ENCODE measurements at places on chromosomes 11 and 22.

DNA sequence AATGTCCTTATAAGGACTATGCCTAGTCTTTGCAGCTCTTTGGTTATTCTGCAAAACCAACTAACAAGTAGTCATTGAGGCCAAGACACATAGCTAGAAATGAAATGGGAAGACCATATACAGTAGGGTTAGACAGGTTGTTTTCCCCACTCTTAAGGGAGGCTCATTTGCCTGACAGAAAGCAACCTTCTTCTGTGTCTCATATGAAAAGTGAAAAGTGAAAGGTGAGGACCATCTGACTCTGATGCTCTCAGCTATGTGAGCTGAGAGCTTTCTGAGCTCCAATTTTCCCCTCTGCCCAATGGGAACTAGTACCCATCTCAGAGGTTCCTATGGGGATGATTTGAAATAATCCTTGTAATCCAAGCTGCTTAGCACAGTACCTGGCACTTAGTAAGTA, 142.0 kb upstream of the BDNF start:
- no peak for DNase-seq

- DNase-seq, result no peak
These were observed 5.0 kb upstream of the UBQLNL start for GRCh38 chr11:5521540-5521939.

DNA sequence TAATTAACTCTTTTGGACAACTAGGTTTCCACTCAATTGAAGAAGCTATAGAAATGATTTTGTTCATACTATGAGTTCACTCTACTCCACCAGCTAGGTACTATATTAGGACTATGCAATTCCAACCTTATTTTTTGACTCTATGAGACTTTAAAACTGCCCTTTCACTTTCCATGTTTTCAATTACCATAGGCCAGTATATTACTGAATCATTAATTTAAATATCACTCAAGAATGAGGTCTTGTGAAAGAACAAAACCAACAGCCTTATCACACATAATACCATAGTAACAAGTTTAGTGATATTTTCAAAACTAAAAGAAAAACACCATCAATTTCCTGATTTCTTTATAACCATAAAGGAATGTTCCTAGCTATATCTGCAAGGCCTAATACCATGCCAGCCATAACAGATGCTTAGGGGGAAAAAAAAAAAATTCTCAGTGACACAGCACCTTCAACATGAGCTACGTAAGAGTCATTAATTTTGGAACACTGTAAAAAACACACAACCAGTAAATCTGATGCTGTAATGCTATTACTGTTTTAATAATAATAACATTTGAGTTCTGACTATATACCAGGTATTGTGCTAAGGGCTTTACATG, 6.1 kb downstream of the DCUN1D5 start:
- DNase-seq, result no peak

DNA sequence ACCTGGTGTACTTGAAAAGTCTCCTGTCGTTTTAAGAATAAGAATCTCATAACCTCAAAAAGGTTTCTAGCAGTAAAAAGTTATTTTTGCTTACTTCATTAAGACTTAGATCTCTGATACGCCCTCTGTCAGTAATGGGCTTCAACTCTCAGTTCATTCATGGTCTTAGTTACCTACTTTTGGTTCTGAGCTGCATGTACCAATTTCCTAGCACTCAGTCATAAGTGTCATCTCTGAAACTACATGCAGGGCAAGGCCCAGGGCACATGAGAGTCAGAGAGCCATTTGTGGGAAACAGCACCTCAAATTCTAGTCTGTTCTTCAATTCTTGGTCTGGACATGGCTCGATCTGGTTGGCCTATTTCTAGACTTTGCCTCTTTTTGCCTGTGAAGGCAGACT, 838.4 kb downstream of the FAM181B start:
- no peak for DNase-seq

DNA sequence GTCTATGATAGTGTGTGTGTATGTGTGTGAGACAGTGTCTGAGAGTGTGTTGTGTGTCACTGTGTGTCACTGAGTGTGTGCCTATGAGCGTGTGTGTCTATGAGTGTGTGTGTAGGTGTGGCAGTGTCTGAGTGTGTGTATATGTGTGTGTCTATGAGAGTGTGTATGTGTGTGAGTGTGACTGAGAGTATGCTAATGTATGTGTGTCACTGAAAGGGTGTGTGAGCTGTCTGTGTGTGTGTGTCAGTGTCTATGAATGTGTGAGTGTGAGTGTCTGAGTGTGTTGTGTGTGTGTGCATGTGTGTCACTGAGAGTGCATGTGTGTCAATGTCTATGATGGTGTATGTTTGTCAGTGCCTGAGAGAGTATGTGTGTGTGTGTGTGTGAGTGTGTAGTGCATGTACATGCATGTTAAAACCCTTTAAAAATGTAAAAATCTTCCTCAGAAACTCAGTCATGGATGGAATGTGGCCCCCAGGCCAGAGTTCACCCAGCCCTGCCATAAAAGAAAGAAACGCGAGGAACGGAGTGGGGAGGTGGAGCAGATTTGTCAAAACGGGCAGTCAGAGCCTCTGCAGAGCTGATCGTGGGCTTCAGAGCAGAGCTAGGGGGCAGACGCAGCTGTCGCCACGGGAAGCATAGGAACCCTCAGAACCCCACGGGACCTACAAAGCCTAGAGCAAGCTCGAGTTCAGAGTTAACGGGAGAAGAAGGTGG, 218.8 kb downstream of the CTTN start:
- DNase-seq, result no peak

GRCh38 chr11:73893041-73893440, 16.2 kb downstream of the PAAF1 start:
- no peak for DNase-seq

GRCh38 chr11:105219269-105219668, 79.7 kb upstream of the CARD18 start:
- no peak for DNase-seq

GRCh38 chr11:73991471-73992006, 8.9 kb upstream of the UCP2 start:
- no peak for DNase-seq

DNA sequence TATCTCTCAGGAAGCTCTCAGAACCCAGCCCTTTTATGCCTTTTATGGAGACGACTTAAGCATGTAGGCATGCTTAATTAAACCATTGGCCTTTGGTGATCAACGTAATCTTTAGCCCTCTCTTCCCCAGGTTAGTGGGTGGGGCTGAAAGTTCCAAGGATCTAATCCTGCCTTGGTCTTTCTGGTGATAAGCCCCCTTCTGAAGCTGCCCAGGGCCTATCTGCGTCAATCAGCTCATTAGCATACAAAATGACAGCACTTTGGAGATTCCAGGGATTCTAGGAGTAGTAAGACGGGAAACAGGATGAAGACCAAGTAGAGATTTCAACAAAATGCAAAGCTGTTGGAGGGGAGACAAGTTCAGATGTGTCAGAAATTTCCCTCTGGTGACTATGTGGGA, 3.1 kb downstream of the FAM118A start:
- no peak for DNase-seq

GRCh38 chr11:8608652-8609051, 14.6 kb upstream of the STK33 start:
- no peak for DNase-seq

DNA sequence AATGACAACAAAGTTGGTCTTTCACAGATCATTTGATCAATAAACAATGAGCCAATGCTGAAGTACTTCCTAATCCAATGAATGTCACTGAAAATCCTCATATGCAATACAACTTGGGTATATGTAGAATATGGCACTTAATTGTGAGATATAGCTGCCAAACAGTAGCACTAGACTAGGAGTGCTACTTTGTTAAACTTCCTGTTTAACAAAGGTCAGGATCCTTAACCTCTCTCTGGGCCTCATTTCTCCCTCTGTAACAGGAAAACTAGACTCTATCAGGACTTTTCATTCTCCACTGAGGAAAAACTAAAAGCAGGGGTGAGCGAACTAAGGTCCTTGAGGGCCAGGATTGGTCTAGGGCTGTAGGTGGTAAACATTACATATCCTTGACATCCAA, 56.1 kb downstream of the PITPNB start:
- no peak for DNase-seq

DNA sequence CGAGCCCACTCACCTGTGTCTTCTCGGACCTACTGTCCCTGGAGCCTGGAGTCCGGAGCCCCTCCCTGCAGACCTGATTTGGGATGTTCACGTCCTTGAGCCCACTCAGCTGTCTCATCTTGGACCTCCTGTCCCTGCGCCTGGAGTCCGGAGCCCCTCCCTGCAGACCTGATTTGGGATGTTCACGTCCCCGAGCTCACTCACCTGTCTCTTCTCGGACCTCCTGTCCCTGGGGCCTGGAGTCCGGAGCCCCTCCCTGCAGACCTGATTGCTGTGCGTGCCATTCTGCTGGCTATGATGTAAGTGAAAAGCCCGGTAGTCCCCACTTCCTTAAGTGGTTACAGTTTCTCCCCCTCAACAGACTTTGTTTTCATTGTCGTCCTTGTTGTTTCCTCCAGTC, 867.1 kb downstream of the BRD1 start:
- DNase-seq, result no peak

DNA sequence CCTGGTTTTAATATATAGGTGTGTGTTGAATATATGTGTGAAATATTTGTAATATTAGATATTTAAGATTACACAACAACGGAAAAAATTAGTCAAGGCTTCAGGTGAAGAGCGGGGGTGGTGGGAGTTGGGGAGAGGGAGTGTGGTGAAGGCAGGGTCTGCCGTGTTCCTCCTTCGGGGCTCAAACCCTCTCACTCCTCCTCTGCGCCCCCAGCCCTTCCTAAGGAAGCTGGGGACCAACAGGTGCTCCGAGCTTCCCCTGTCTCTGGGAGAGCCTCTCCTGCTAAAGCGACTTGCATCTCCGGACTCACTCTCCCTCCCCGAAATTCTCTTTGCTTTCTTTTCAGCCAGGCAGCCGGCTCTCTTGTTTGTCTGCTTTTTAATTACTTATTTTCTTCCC, 960 bp upstream of the CADM1 start:
- DNase-seq, result no peak

- no peak for DNase-seq
These were observed 98.5 kb downstream of the PDE2A start for GRCh38 chr11:72575533-72576242.

DNA sequence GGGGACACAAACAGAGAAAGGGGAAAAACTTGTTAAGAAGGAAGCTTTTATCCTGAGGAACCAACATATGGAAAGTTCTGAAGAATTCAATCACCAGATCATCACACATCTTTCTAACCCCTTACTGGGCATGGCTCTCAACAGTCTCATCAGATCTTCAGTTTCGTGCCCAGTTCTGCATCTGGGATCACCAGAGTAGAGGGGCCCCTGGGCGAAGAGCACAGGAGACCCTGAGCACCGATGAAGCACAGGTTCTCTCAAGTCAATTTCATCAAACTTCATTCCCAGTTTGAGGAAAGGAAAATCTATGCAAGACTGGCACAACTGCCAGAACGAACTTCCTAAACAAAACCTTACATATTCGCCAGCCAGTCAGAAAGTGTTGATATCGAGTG, 8.5 kb upstream of the PYGM start:
- no peak for DNase-seq

Data from stimulated activated CD4-positive, alpha-beta T cell treated with anti-CD3 and anti-CD28 coated beads, Interleukin-1b, Interleukin-23, amount 100 ng/mL, for 1 hour (primary cell).